Activated gamma-delta T cell (primary cell): ENCODE measurements at places on chromosomes 1 and 21.
A peak's percentile ranks its signal among the peaks of the same experiment; 100 is the strongest.

GRCh38 chr1:160945079-160945478 lies 9.5 kb downstream of the ITLN2 start:
- DNase-seq = no peak

- DNase-seq = no peak
These were observed 612 bp upstream of the CMPK1 start for GRCh38 chr1:47332779-47333577.

DNA sequence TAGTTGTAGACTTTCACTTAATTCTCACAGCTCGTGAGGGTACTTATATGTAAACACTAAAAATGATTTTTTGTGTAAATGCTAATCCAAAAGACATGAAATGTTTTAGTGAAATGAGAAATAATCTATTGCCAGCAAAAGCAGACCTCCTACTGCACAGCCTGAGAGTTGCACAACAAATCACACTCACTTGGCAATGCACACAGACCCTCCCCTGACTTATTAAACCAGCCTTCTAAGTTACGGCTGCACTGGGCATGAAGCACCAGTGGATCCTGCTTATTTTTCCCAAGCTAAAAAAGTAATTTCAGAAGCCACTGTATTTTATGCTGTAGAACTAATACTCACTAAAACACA lies 10.3 kb downstream of the ERRFI1 start:
- DNase-seq = no peak

DNA sequence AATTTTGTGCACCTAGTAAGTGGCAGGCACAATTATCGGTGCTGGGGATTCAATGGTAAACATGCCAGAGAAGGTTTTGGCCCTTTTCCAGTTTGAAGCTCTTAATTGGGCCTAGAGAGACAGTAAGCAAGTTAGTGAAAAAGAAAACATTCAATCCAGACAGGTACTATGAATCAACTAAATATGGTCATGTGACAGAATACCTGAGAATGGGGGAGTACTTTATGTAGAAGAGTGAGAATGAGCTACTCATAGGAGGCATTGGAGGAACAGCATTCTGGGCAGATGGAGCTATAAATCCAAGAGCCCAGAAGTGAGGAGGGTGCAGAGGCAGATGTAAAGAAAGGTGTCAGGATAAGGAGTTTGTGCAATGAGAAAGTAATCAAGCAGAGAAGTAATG lies 1017.9 kb downstream of the ADGRL2 start:
- no peak for DNase-seq

GRCh38 chr1:154567386-154568156 lies at the start of gene CHRNB2:
TSS of gene CHRNB2 (plus strand) at chr1:154567778. CDS start at chr1:154568045, 267 bp downstream.
- peak; percentile 51 for DNase-seq

DNA sequence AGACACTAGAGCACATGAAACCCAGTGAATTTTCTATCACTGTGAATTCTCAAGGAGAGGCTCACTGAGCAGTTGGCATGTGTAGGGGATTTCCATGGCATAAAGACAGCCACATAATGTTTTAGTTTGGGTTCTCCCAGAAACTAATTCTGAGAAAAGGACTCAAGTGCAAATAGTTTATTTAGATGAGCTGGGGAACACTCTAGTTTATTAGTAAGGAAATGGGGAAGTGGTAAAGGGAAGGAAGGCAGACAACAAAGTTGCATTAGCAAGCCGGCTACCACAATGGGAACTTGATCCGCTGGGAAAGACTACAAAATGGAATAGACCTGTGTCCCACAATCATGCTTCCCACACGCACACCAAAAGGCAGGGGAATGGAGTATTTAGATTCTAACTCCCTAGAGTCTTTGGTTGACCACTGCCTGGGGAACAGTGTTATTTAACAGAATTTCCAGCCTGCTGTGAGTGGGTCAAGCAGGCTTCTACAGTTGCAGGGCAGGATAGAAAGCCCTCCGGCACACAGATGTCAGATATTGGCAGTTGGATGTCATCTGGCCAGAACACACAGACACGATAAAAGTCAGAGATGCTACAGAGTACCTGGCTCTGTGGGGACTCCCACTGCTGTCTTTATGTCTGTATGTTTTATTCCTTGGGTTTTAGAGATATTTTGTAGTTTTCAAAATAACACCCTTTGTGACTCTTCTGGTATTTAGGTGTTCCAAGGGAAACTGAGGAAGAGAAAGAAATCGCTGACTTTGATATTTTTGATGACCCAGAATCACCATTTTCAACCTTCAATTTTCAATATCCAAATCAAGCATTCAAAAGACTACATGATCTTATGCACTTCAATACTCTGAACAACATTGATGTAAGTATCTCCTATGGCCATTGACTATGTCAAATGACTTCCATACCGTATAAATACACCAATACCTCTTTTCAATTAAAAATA lies 150.1 kb downstream of the PLA2G4A start:
- no peak for DNase-seq

- DNase-seq = no peak
These were observed 888 bp upstream of the SNRPE start for GRCh38 chr1:203860396-203861025.

DNA sequence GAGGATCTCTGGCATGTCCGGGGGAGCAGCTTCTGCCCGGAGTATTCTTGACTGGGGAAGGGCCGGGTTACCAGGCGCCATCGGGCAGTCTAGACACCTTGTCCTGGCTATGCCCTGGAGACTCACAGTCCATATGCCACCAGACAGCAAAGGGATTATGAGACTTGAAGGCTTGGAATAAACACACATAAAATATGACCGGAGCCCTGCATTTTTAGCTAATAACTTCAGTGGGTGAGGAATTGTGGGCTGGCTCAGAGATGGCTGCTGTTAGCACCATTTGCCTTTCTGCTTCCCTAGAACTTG lies 15.5 kb downstream of the NTPCR start:
- DNase-seq = no peak

- no peak for DNase-seq
These were observed 232.6 kb downstream of the TRABD2B start for GRCh38 chr1:47764461-47765046.

DNA sequence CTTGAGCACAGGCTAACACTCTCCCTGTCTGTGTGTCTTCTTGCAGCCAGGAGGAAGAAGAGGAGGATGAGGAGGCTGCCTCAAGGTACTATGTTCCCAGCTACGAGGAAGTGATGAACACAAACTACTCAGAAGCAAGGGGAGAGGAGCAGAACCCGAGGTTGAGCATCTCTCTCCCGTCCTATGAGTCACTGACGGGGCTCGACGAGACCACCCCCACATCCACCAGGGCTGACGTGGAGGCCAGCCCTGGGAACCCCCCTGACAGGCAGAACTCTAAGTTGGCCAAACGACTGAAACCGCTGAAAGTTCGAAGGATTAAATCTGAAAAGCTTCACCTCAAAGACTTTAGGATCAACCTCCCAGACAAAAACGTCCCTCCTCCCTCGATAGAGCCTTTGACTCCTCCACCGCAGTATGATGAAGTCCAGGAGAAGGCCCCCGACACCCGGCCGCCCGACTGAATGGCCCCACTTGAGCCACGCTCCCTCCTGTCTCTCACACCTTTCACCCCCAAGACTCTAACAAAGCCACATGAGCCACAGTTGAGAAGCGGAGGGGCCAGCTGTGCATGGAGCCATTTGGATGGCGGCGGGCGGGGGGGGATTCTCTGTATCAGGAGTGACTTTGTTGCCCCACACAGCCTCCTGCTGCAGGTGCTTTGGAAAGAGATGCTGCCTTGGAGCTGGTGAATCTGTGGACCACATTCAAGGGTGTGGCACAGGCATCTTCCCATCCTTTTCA lies 27.6 kb upstream of the FHAD1 start:
- DNase-seq = no peak

DNA sequence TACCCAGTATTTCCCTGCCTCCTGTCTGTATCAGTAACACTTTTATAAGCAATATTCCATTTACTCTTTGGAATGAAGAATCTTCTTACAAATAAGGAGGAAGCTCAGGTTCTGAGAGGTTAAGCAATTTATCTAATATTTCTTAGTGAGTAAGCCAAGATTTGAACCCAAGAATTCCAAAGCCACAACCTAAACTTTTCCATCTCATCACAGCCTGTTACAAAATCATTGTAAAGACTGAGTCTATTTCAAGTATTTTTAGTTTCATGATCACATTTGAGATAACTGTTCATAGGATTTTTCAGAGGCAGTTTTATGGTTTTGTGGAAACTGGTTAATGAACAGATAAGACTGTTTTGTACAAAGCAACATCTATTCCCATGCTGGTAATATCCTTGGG lies 29.8 kb upstream of the HHAT start:
- DNase-seq = no peak

- DNase-seq = no peak
These were observed 18.1 kb downstream of the TSEN15 start for GRCh38 chr1:184069675-184070074.

GRCh38 chr1:181485287-181486097 lies 2.2 kb downstream of the CACNA1E start:
- DNase-seq = no peak

DNA sequence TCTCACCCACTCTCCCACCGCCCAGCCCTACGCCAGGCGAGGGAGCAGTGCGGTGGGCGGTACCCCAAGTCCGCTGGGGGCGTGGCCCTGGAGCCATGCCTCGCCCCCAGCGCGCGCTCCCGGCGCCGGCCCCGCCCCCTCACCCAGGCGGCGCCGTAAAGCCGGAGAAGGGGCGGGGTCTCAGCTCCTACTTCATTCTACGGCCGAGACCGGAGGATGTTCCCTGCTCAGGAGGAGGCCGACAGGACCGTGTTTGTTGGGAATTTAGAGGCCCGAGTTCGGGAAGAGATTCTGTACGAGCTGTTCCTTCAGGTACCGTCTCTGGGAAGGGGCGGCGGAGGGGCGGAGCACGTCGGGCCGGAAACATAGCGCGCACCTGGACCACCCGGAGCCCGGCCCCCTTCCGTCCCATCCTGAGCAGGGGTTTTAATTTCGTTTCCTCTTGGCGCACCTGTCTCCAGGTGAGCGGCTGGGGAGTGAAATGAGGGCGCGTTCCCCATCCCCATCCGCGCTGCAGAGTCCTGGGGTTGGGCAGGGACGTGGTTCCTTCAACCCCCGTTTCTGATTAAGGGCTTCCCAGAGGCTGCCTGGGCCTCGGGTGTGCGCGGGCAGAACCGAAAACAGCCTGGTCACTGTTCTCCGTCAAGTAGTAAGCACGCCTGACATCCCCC lies at the start of gene RBM11:
TSS of gene RBM11 (plus strand) at position 187 of the 671 bp plus-strand sequence. CDS start at position 217, 30 bp downstream.
- peak; percentile 15 for DNase-seq

DNA sequence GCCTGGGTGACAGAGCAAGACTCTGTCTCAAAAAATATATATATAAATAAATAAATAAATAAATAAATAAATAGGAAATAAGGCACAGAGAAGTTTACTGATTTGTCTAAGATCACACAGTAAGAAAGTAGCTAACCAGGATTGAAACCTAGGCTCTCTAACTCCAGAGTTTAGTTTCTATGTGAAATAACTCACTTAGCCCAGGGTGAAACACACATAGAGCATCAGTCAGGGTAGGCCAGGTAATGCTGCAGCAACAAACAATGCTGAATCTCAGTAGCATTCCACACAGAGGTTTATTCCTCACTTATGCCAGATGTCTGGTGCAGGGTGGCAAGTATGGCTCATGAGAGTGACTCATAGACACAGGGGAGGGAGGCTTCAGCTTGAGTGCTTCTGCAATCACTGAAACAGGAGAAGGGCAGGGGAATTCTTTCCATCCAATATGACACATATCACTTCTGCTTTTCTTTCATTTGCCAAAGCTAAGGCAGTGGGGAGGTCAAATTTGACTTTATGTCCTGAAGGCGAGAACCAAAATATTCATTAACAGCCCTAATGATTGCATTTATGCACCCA lies 37.1 kb upstream of the KANK4 start:
- no peak for DNase-seq

DNA sequence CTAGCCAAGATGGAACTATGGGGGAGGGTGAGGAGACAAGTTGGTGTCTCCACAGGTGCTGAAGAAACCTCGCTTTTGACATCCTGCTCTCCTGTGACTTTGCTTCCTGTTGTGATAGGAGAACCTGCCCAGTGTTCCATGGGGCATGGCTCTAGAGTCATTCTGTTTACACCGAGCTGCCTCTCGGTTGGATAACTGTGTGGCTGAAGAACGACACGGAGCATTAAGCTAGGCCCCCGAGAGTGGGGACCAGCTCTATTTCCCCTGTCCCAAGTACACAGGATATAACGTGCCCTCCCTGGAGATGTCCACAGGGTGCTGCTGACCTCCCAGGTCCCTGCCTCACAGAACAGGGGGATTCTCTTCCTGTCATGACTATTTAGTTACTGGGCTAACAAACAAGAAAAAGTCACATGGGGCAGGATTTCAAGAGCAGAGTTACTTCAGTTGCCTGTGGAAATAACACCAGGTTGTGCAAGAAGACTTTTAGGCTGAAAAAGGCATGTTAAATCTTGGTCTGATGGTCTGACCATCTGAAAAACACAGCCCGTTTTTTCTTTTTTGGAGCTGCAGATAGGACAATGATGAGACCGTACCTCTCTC lies 29.4 kb upstream of the PPP2R5A start:
- DNase-seq = no peak

- DNase-seq = no peak
These were observed 36.8 kb upstream of the RUNX3 start for GRCh38 chr1:24966724-24967346.

- DNase-seq = no peak
These were observed 1397.2 kb downstream of the PLA2G4A start for GRCh38 chr1:188225975-188226374.
